ENCODE measurements at places on chromosomes 2 and 18.

DNA sequence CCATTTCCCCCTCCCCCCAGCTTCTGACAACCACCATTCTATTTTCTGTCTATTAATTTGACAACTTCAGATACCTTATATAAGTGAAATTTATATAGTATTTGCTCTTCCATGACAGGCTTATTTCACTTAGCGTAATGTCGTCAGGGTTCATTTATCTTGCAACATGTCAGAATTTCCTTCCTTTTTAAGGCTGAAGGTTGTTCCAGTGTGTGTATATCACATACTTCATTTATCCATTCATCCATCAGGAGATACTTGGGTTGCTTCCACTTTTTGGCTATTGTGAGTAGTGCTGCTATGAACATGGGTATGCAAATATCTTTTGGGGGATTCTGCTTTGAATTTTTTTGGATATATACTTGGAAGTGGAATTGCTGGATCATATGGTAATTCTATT lies 7.4 kb downstream of the BCL2L11 start:
- DNase-seq = no peak

DNA sequence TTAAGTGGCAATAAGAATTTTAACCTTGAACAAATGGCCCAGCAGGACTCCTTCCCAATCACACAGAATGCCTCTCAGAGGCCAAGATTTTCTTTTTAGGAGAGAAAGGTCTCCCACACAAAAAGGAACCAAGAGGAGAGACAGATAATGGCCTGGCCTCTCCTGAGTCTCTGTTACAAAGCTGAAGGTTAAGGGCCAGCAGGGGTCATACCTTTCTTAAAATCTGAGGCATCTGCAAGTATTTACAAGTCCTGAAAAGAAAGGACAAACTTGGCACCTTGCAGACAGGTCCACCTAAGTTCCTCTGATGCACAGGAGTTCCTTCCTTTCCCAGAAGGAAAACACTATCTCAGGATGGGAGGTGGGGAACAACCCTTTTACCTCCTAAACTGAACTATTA lies 142.3 kb downstream of the TMEM163 start:
- no peak for DNase-seq

- no peak for DNase-seq
Observed at GRCh38 chr2:98187194-98187593, 100.2 kb downstream of the VWA3B start.

- DNase-seq = no peak
Observed at GRCh38 chr18:54004828-54005227, 219.6 kb downstream of the MBD2 start.

DNA sequence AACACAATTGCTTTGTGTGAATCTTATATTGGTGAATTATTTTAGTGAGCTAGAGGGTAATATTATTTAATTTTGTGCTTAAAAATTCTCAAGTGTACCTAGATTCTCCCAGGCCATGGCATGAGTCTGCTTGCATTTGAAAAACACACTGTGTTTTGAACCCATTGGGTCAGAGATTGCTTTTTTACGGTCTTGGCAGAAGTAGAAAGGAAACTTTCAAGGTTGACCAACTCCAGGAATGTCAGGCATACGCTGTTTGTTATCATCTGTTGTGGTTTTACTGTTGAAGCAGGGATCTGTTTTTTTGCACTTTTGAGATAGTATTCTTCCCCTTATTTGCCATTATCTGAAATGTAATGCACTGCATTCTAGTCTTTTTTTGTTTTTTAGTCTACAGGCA lies 377.4 kb downstream of the RPRM start:
- DNase-seq = no peak

DNA sequence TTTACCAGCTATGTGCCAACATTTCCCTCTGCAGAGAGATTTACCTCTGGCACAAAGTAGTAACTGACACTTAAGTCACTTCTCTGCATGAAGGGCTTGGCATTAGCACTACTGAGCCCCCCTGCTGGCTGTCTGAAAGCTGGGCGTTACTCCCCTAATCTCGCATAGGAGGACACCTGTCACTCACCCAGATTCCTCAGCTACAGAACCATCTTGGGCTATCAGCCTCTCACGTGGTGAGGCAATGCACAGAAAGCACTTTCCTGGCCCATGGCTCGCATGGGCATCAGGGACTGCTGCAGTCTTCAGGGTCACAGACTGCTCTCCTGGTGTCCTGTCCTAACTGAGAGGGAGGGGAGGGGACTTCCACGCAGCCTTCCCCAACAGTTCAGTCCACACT lies 12.0 kb downstream of the SERPINE2 start:
- no peak for DNase-seq

DNA sequence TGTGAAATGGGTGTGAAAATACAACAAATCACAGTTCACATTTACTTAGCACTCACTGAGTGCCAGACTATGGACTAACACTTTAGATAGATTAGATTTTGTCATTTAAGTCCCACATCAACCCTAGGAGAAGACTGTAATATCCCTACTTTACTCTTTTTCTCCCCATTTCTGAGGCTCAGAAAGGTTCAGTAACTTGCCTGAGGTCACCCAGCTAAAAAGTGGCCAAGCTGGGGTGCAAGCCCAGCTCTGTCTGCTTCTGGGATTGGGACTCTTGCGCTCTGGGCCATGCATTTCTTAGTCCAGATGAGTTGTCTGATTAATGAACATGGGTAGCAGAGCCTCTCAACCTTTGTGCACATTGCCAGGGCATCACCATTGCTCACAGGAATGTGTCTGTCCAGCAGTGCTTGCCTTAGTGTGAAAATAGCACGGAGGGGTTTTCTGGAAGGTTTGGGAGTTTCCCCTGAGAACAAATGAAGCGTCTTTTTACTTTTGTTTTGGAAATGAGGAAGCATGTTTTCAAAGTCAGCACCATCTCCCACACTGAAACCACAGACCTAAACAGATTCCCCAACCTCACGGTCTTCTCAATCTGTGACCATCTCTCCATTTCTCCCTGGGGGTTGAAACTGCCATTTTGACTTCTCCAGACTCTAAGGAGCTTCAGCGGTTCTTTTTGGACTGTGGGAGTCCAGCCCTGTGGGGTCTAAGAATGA lies 31.9 kb downstream of the NRP2 start:
- DNase-seq = no peak

DNA sequence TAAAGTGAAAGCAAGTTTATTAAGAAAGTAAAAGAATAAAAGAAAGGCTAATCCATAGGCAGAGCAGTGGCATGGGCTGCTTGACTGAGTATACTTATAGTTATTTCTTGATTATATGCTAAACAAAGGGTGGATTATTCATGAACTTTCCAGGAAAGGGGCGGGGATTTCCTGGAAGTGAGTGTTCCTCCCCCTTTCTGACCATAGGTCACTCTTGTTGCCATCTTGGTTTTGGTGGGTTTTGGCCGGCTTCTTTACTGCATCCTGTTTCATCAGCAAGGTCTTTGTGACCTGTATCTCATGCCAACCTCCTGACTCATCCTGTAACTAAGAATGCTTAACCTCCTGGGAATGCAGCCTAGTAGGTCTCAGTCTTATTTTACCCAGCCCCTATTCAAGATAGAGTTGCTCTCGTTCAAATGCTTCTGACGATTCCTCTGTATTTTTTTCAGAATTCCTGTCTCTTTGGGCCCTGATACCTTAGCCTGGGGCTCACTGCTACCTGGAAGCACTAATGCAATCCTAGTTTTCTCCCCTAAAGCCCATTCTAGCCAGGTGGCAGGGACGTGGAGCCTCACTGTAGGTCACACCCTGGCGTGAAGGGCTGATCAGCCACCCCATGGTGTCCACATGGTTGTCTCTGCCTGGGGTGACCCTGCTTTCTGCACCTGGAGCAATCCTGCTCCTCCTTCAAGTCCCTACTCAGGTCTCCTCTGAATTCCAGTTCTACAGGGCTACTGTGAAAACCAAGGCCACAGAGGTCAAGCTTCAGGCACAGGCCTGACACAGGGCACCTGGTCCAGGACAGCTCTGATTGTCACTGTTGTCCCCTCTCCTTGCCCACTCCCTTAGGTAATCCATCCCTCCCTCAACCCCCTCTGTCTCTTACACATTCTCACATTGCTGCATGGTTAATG lies 6.0 kb upstream of the SLC35F6 start:
- no peak for DNase-seq

- DNase-seq = no peak
Observed at GRCh38 chr18:77071711-77072292, 60.8 kb downstream of the MBP start.

DNA sequence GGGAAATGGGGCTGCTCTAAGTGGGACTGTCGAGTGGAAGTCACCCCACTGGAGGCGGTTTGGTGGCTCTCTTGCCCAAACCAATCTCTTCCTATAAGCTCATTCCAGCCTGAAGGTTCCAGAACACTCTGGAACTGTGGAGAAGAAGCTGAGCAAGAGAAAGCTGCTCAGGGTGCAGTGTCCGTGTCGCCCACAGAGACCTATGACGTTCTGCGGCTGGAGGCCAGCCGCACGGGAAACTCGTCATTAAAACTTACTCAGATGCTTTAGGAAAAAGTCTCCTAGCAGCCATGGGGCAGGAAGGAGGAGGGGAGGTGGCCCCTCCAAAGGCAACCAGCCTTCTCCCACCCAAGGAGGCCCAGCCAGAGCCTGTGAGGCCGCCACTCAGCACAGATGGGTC lies 41.7 kb downstream of the ADCY3 start:
- no peak for DNase-seq

DNA sequence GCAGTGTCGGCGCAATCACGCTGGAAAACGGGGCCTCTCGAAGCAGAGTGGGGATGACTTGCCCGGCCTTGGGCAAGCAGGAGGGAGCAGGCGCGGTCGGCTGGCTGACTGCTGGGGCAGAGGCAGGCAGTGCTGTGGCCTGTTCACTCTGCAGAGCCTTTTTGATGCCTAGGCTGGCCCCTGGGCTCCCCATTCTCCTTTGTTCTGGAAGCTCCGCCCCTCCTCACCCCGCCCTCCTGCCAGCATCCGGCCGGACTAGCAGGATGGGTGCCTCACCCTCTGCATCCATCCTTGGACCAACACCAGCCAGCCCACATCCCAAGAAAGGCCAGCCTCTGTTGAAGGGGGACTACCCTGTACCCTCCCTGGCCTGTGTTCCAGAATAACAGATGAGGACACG lies at the start of gene ASPRV1:
Gene ASPRV1 (minus strand): TSS at position 136 of the 400 bp plus-strand sequence. CDS start 195 bp downstream, outside the sequence.
- DNase-seq = no peak

DNA sequence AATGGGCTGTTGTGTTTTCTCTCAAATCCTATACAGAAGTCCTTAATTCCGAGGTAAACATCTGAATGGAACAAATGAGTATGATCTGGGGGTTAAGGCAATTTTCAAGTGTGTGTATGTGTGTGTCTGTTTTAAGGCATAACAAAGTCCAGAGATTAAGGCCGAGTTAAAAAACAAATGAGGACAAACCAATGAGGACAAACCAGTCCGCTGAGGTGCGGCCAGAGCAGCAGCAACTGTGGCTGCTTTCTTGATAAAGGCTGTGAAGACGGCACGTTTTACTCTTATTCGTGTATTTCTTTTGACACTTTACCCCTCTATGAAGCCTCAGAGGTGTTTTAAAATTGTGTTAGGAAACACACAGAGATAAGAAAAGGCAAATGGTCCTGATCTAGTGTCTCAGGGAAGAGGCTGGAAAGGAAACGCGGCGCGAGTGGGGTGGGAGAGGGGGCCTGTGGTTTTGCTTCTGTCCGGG lies 495 bp upstream of the GULP1 start:
- DNase-seq = peak; percentile 16

GRCh38 chr2:107094450-107094986 lies 208.6 kb upstream of the ST6GAL2 start:
- DNase-seq = no peak

DNA sequence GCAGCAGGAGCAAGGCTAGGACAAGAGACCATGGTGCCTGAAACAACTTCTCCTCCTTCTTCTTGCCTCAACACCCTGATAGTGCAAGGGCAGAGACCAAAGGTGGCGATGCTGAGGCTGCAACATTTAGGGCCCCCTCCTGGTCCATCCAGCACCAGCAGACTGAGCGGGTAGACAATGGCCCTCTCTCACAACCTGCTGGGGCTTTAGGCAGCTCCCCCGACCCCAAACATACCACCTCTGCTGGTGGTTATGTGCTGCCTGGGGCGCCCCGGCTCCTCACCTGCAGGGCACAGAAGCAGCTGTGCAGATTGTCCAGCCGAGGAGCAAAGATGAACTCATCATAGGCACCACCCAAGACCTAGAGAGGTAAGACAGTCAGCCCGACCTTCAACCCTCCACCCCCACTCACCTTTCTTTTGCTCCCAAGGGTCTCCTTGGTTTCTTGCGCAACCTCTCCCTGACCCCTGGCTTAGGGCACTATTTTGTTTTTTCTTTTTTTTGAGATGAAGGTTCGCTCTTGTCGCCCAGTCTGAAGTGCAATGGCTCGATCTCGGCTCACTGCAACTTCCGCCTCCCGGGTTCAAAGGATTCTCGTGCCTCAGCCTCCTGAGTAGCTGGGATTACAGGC lies 3.5 kb downstream of the DNPEP start:
- no peak for DNase-seq

GRCh38 chr2:1656961-1657841 lies 87.1 kb downstream of the PXDN start:
- DNase-seq = no peak

GRCh38 chr2:168751104-168751740 lies 51.2 kb upstream of the NOSTRIN start:
- peak; percentile 22 for DNase-seq

GRCh38 chr2:189076572-189076971 lies 102.4 kb downstream of the COL3A1 start:
- DNase-seq = no peak

DNA sequence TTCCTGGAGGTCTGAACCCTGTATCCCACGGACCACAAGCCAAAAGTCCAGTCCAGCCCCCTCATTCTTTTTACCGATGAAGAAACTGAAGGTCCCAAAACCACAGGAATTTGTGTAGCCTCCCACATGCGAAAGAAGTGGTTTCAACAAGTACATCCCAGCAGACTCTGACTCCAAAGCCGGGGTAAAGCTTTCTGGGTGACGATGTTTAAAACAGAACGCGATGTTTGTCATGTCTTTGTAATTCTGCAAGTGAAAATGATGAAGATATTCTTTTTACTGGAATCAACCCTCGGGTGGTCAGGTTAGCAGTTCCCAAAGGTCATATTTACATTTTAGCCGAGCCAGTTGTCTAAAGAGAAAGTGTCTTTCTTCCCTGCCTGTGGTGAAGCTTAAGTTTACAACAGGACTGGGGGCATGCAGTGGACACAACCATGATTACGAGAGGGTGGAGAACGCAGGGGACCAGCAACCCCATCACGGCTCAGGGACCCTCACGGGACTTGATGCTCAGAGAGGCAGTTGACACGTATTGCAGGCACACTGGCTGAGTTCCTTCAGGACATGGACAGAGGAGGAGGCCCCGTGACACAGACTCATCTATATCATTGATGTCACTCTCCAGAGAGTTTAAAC lies 17.8 kb upstream of the TMEM131 start:
- no peak for DNase-seq

GRCh38 chr2:179861416-179862067 lies at the start of gene ZNF385B:
ZNF385B (minus strand) TSS chr2:179861612.
- no peak for DNase-seq

GRCh38 chr18:10140461-10141282 lies 226.9 kb downstream of the VAPA start:
- no peak for DNase-seq

- no peak for DNase-seq
Observed at GRCh38 chr2:74835831-74836674, 2.1 kb downstream of the HK2 start.

GRCh38 chr2:8276026-8276425 lies 405.8 kb upstream of the ID2 start:
- DNase-seq = no peak
